ENCODE measurements at places on chromosomes 11 and 22.

DNA sequence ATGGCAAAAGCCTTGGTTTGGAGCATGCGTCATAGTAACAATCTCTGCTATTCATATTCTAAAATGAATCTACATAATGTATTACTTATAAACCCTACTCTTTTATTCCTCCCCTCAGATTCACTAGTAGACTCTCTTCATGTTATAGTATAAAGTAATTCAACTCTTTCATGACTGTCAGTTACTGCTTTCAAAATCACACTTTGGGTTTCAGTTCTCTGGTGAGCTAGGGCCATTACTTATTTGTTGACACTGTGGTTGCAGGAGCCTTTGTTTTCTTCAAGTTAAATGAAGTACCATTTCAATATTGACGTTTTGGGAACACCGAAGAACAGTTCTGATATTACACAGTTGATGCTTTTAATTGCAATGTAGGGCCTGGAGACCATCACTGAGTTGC lies 378.4 kb downstream of the DDX10 start:
- no peak overlapping the region for H3K4me3 ChIP-seq
- no peak overlapping the region for H3K27ac ChIP-seq
- no peak for DNase-seq
- H3K27me3 ChIP-seq = no peaks in the 10 kb centered on the region
- no peaks in the 10 kb centered on the region for H3K36me3 ChIP-seq

GRCh38 chr11:118918128-118918685 lies 7.5 kb downstream of the BCL9L start:
- no peaks in the 10 kb centered on the region for H3K27me3 ChIP-seq
- peak overlapping the region; percentile 28 for H3K4me3 ChIP-seq
- H3K36me3 ChIP-seq = no peaks in the 10 kb centered on the region
- peaks cover 97% of the 10 kb centered on the region for H3K4me1 ChIP-seq

DNA sequence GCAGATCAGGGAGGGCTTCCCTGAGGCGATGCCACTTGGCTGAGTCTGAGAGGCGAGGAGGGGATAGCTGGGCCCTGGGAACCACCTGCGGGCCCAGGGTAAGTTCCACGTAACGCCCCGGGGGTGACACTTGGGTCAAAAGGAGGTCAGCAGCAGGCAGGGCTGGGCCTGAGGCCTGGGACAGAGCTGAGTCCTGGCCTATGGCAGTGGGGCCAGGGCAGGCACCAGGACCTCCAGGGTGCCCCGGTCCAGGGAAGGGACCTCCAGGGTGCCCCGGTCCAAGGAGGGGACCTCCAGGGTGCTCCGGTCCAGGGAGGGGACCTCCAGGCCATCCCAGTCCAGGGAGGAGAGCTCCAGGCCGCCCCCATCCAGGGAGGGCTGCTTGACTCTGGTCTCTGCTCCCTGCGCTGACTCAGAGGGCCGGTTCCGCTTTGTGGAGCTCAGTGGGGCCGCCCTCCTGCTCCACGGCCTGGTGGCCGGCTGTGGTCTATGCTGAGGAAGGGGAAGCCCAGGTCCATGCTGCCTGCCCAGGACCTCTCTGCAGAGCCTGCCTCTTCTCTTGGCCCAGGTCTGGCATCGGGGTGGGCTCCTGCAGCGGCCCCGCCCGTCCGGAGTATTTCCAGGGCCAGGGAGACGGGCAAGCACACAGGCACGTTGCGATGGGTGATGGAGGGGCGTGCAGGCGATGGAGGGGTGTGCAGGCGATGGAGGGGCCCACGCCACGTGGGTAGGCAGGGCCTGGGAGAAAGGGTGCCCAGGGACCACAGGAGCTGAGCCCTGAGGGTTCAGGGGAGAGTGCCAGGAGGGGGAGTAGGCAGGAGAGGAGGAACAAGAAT lies 19.5 kb upstream of the WNT7B start:
- H3K4me3 ChIP-seq = no peak overlapping the region
- H3K27me3 ChIP-seq = no peaks in the 10 kb centered on the region
- H3K27ac ChIP-seq = peak overlapping the region; percentile 89

- peak; percentile 74 for DNase-seq
- no peaks in the 10 kb centered on the region for H3K27me3 ChIP-seq
- H3K4me3 ChIP-seq = no peak overlapping the region
- H3K27ac ChIP-seq = no peak overlapping the region
- no peaks in the 10 kb centered on the region for H3K36me3 ChIP-seq
These were observed 48.1 kb downstream of the CYTH4 start for GRCh38 chr22:37330200-37331033.

- H3K27ac ChIP-seq = no peak overlapping the region
- H3K36me3 ChIP-seq = no peaks in the 10 kb centered on the region
- H3K4me1 ChIP-seq = no peaks in the 10 kb centered on the region
- DNase-seq = peak; percentile 44
- H3K4me3 ChIP-seq = no peak overlapping the region
These were observed 7.1 kb upstream of the VWA5A start for GRCh38 chr11:124108156-124108555.

DNA sequence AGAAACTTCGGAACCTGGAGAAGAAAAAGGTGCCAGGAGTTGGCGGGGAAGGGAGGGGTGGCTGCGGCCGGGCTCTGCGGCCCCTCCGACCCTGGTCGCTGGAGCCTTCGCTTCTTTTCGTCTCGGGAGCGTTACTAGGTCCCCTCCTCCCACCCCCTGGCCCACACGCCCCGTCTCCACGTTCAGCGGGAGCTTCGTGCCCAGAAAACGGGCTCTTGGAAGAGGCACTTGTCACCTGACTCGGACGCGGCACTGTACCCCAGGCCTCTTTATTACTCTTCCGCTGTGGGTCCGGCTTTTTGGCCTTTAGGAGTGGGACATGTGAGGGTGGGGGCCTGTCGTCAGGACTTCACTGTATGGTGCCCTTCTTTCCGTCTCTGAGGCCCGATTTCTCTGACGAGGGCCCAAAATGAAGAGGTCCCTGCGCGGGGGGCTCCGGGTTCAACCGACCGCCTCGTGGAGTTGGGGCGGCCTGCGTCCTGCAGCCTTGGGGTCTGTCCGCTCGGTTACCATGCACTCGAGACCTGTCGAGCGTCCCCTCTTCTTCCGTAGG lies 1.2 kb downstream of the CAPRIN1 start:
- H3K27ac ChIP-seq = peak overlapping the region; percentile 95
- DNase-seq = peak; percentile 26
- H3K4me3 ChIP-seq = peak overlapping the region; percentile 95
- peaks cover 12% of the 10 kb centered on the region for H3K4me1 ChIP-seq
- peaks cover 4% of the 10 kb centered on the region for H3K36me3 ChIP-seq

Data from small intestine (tissue), 16 donors.